ENCODE measurements at places on chromosomes 12 and 14.

- no peak for DNase-seq
Measured at GRCh38 chr14:64683264-64683663, 21.0 kb upstream of the PLEKHG3 start.

DNA sequence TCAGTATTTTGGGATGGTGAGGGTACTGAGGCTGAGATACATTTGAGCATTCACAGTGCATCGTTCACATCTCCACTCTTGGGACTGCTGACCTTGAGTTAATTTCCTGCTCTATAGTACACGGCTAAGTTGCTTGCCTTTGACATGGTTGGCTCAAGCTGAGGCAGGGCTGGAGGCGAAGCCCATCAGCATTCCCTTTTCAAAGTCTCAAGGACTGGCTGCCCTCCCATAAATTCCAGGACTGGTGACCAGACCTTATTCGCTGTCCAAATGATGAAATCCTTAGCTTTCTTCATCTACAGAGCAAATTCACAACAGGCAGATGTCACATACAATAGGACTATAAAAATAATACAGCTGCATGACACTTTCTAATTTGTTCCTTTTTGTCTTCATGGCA is 85.9 kb downstream of the SSPN start:
- no peak for DNase-seq

- no peak for DNase-seq
Measured at GRCh38 chr12:55019784-55020183, at the start of gene NEUROD4. Gene NEUROD4 (plus strand): TSS chr12:55019974. CDS start chr12:55026440, 6,466 bp downstream.

DNA sequence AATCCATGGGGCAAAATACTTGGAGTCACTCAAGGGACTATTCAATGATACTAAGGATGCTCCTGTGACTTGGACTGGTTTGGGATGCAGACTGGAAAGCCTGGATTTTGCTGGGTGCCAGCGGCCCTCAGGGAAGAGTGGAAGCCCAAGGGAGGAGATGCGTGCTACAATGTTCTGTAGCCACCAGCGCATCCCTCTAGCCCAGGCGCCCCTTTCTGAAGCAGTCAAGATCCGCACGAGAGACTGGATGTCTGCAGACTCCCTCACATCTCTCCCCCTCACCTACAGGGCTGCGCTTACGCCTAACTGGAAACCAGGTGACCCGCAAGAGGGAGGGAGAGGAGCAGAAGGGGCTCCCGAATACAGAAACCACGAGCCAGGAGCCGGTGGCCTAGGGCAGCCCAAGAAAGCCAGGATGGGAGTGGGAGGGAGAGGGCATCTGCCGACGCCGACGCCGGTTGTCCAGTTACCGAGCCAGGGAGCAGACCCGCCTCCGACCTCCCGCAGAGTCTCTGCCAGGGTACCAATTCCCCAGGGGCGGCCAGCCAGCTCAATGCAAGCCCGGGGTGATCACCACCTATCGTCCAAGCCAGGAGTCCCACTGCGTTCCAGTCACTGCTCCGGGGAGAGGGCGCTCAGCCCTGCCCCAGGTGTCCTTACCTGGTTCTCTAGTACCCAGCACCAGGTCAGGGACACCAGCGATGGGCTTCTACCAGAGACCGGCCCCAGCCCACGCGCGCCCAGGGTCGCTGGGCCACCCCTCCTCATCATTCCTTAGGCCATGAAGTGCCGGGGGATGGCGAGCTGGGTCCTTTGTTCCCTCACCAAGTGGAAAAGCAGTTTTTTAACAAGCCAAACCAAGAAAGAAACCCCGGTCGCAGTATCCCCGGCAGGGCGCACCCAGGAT is 1.2 kb downstream of the NTN4 start:
- no peak for DNase-seq
